Mesenteric fat pad (tissue), 1 donor: ENCODE measurements at places on chromosomes 11 and 22. TPM values are rescaled to one million over a fixed set of nuclear protein-coding genes. Genes with fewer than 3 reads are reported as not detected.

USP2 gene
- 4.2 TPM for total RNA-seq

TMEM121B gene
- 1.0 TPM for total RNA-seq

MYOD1 gene
- not detected for total RNA-seq

CD3D gene
- total RNA-seq, result 1.3 TPM

PTPN5 gene
- total RNA-seq, result 1.1 TPM

OR5D13 gene
- total RNA-seq, result not detected

DNA sequence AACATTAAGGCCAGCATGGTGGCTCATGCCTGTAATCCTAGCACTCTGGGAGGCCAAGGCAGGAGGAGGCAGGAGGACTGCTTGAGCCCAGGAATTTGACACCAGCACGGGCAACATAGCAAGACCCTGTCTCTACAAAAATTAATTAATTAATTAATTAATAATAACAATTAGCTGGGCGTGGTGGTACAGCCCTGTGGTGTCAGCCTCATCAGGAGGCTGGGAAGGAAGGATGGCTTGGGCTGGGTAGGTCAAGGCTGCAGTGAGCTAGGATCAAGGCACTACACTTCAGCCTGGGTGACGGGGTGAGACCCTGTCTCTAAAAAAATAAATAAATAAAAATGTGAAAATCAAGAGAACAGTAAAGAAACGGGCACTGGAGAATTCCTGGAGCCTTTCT is 1.4 kb downstream of the ARFGAP3 start:
- no peak for DNase-seq

GRCh38 chr22:43060183-43060582 is 29.0 kb downstream of the TTLL1 start:
- DNase-seq, result no peak

GRCh38 chr11:112355726-112356125 is 95.1 kb upstream of the PLET1 start:
- DNase-seq, result no peak

- DNase-seq, result no peak
These were observed 7.4 kb downstream of the DUSP8 start for GRCh38 chr11:1564535-1565172.

DNA sequence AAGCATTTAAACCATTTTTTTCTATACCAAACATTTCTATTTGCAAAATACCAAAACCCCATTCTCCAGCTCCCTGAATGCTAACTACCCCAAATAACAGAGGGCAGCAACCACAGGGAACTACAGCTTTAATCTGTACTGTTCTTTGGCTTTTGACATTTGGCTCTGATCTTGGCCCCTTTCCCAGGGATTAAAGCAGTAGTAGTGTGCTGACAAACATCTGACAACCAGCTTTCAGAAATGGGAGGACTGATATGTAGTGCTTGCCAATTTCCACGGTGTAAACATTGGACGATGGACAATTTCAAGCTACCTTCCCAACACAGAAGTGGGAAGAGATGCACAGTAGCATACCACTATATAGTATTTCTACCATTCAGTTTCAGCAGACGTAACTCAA is 88.4 kb upstream of the TEAD1 start:
- DNase-seq, result no peak

GRCh38 chr22:50053861-50054260 is 4.2 kb downstream of the TTLL8 start:
- no peak for DNase-seq

DNA sequence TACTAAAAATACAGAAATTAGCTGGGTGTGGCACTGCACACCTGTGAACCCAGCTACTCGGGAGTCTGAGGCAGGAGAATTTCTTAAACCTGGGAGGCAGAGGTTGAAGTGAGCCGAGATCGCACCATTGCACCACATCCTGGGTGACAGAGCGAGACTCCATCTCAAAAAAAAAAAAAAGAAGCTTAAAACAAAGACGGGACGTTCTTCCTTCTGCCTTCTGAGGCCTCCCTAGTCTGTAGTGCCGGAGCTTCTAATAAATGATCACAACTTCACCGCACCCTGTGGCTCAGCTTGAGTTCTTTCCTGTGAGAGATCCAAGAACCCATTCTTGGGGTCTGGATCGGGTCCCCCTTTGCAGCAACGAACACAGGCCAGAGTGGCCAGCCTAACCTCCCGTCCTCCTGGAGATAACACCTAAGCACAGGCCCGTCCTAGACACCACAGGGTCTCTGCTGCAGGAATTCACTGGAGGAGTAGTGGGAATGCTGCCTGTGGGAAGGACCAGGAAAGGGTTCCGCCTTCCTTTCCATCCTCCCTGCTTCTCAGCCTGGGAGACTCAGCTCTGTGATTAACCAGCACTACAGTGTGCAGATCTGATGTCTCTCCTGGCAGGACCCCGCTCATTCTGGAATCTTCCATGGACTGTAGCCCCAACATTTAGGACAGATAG is 2.2 kb upstream of the APOBEC3H start:
- DNase-seq, result no peak

DNA sequence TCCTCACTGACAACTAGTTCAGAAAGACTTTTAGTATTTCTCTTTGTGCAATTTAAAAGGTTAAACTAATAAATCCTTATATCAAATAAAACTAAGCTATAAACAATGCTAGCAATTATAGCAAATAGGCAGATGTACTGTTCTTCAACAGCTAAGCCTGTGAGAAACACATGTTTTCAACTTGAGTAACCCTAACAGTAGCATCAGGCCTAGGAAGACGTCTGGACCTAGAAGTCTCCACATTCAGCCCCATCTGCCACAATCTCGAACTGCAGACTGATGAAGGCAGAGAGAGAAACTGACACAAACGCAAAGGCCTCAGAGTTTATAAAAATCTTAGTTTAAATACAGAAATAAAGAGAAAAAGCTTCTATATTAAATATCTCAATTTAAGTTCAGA is 2.5 kb downstream of the ST13 start:
- no peak for DNase-seq

DNA sequence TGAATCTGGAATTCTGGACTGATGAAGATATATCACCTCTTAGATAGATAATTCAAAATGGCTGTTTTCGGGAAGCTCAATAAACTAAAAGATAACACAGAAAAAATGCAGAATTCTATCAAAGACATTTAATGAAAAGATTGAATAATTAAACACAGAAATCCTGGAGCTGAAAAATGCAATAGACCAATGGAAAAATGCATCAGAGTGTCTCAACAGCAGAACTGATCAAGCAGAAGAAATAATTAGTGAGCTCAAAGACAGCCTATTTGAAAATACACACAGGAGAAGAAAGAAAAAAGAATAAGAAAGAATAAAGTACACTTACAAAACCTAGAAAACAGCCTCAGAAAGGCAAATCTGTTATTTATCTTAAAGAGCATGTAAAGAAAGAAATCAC is 356.4 kb upstream of the B3GAT1 start:
- DNase-seq, result no peak

DNA sequence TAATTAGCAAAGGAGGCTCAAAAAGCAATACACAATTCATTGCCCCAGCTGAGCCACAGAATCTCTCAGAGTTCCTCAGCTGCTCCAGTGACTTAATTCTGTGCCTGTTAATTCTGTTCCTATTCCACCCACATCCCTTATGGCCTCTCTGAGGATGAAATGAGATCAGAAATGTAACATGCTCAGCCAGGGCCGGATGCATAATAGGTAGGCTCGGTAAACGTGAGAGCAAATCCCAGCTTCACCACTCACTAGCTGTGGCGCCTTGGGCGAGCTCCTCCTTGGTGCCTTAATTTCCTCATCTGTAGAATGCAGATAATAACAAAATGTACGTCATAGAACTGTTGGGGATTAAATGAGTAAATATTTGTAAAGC is 42.8 kb upstream of the DKK3 start:
- DNase-seq, result peak; percentile 41

DNA sequence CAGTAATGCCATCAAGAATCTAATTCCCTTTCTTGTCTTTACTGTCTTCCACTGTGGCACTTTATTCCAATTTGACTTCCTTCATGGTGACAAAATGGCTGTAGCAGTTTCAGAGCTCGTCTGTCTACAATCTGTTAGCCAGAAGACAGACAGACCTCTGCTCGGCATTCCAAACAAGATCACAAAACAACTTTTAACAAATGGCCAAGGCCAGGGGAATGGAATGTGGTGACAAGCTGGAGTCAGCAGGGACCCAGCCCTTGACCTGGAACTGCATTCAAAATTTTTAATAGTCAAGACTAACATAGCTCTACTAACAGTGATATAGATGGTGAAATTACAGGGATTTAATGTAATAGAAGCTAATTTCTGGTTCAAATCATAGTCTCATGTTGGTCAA is 637.2 kb downstream of the ETS1 start:
- DNase-seq, result no peak

- DNase-seq, result no peak
These were observed 1.8 kb upstream of the ANKK1 start for GRCh38 chr11:113385749-113386148.

DNA sequence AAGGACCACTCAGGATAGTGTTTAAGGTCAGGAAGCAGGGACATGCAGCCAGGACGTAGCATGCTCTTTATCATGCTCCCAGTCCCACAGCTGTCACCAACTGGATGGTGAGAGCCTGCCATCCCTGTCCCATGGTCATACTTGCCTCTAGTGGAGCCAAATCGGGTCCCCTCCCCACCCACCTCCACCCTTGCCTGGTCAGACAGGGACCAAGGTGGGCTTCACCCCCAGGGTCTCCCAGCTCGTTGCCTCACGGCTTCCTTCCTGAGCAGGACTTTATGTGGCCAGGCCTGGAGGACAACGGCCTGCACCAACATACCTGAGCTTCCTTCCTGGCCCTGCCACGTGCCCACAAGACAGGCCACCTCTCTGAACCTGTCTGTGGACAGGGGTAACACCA is 19.8 kb downstream of the A4GALT start:
- DNase-seq, result no peak

GRCh38 chr11:130490682-130491449 is 42.4 kb downstream of the ADAMTS15 start:
- DNase-seq, result no peak

DNA sequence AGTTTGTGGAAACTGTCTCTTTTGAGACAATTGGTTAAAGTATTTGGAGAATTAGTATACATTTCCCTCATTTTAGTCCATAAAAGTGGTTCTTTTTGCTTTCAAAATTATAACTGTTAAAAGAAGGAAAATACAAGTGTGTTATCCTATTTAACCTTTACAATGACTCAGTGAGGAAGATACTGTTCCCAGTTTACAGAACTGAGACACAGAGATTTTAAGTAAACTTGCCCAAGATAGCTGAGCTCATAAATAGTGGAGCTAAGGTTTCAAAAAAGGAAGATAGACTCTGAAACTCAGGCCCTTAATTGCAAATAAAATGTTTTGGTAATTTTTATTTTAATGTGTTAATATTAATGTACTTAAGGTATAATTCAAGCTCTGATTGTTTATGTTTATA is 58.9 kb downstream of the DKK3 start:
- DNase-seq, result no peak

DNA sequence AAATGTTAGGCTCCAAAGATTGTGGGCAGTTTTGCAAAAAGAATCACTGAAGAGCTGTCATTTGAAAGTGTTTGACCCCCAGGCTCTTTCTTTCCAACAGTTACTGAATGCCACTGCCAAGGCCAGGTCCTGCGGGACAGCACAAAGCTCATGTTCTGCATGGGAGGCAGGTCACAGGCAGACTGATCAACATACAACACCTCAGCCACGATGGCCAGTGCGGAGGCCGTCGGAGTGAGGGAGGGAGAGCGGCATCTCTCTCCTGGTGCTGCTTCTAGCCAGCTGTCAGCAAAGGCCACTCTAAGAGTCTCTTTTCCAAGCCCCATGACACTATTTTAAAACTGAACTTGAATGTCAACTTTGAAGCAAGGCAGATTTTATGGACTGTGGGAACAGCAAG is 49.9 kb downstream of the ARFGAP3 start:
- DNase-seq, result peak; percentile 39

DNA sequence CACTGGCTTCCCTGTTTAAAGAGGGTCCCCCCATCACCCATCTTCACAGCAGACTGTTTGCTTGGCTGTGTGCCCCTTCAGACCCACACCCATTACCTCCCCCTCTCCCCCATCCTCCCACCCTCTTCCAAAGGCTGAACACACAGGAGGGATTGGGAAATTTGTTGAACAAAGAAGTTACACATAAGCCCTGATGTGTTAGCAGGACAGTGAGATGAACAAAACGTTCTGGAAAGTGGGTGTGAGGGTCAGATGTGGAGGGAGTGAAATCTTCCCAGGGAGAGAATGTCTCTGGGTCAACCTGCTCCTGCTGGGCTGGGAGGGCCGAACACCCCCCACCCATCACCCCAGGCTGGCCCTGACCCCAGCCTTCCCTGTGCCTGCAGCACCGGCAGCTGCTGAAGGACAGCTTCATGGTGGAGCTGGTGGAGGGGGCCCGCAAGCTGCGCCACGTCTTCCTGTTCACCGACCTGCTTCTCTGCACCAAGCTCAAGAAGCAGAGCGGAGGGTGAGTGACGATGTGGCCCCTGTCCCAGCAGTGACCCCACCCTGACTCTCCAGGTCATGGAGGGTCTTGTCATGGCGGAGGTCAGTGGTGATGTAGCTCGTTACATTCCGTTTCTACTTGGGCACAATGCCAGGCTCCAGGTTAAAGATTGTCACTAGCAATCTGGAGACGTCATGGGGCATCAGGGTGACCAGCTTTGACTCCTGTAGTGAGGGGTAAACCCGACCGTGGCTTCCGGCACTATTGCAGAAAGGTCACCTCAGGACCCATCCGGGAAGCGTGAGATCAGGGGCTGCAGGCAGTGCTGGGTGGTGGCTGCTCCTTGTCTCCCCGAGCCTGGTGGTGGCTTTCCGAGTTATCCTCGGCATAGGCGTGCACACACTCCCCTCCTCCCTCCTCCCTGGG is 103.5 kb downstream of the BCR start:
- no peak for DNase-seq

GRCh38 chr11:83238111-83238510 is 44.6 kb downstream of the ANKRD42 start:
- no peak for DNase-seq

DNA sequence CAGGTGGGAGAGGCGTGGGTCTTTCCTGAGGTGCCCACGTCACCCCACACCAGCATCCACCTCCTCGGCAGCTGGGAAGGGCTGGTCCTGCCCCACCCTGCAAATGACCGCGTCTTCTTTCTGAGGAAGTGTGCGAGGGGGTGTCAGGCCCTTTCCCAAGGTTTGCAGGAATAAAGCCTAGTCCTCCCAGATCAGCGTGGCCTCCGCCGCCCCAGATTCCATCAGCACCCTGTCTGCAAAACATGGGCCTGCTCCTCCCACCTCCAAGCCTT is 14.4 kb upstream of the SLC39A13 start:
- DNase-seq, result no peak

DNA sequence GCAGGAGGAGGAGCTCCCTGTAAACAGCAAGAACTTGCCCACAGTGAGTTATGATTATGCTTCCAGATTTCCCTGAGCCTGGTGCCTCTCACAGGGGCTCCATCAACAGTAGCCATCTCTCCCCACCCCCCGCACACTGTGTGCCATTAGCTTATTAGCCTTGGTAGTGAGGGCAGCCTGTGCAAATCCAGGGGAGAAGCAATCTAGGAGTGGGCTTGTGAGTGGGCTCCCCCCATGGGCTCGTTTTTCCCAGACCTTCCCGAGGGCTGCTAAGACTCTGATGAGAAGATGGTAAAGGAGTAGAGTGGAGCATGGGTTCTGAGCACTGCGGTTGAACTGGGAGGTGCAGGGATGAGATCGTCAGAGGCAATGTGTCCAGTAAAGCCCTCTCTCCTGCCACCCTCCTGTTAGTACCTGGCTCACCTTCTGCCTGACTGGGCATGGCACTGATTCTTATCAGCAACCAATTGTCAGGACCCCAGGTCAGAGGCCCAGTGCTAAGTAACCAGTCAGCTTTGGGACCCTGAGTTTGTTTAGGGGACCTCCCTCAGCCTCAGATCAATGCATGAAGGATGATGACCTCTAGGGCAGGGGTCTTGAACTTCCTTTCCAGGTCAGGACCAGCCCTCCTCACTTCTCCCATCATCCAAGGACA is 38.4 kb upstream of the TP53I11 start:
- no peak for DNase-seq
